ENCODE measurements at places on chromosomes 1 and 21.

GRCh38 chr1:150763018-150763417 lies 2.6 kb downstream of the CTSS start:
- no peak for DNase-seq

DNA sequence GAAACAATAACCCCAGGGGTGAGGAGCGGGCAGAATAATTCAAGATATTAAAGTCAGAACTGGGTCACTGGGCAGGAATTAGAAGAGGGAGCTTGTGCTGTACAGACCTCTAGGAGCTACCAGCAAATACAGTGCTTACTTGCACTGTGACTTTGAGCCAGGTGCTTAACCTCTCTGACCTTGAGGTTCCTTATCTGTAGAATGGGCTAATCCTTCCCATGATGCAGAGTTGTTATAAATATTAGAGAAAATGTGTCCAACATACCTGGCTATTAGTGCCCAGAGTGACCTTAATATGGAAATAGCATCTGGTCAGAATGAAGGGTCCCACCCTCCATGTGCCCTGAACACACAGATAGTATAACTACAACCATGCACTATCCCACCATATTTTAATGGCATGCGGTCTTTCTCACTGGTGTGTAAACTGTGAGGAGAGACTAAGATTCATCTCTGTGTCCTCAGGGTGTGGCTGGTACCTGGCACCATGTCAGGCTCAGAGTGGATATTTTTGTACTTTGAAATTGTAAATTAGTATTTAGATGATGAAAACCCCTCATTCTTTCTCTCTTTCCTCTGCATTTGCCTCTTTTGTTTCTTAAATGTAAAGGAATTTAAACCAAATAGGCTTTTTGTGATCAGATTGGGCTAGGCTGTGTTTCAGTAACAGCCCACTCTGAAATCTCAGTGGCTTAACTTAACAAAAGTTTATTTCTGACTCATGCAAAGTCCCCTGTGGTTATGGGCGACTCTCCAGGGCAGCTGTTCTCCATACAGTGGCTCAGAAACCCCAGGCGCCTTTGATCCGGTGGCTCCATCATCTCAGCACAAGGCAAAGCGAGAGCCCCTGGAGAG lies 60.0 kb upstream of the ROR1 start:
- no peak for DNase-seq

DNA sequence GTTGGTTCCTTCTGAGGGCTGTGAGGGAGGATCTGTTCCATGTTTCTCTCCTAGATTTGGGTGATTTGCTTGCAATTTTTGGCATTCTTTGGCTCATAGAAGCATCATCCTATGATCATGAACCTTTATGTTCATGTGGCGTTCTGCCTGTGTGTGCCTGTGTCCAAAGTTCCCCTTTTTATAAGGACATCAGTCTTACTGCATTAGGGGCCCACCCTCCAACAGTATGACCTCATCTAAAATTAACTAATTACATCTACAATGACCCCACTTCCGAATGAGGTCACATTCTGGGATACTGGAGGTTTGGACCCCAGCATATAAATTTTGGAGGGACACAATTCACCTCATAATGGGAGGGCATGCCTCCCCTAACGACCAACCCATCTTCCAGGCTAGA lies 12.8 kb upstream of the CAMK1G start:
- no peak for DNase-seq

DNA sequence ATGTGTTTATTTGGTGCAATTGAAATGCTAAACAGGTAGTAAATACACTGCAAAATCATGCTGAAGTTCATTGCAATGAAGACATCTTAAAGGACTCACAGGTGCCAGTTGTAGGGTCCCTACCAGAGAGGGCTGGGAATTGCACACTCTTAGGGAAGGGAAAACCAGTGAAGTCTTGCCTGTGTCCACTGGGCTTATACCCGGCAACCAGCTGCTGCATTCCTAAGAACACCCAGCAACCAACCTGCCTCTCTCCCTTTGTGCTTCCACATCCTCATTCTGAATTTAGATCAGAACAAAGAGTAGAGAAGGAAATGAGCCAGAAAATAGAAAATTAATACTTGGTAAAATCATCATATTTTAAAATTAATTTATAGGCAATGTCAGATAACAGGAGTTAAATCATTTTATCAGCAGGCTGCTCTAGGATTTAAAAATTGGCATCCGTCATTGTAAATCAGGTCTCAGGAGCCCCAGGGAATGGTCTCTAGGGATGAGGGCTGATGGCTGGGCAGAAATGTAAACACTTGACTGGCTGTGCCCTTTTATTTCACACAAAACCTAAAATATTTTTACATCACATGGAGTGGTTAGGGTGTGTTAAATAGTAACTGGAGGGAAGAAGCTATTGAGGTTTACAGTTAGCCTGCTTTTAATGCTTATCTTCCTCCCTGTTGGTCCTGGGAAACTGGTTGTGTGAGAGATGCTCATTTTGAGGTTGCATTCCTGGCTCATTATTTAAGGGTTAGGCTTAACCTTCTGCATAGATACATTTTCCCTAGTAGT lies 31.3 kb downstream of the PTGFRN start:
- DNase-seq = no peak

DNA sequence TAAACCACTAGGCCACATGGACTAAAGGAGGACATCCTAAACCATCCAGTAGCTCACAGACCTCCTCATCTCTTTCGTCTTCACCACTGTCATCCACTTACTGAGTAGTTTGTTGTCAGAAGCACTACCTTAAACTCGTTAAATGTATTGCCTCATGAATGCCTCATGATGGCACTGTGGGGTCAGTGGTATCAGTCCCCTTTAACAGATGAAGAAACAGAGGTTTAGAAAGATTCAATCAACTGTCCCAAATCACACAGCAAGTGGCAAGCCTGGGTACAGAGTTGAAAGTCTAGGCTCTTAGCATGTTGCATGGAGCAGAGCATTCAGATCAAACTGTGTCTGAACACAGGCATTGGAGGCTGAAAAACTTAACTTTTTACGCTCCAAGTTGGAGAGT lies 183.6 kb upstream of the KIAA0040 start:
- no peak for DNase-seq

GRCh38 chr1:232648316-232648715 lies 18.4 kb upstream of the SIPA1L2 start:
- no peak for DNase-seq

- DNase-seq = no peak
These were observed 33.5 kb upstream of the CLDN14 start for GRCh38 chr21:36513430-36513829.

DNA sequence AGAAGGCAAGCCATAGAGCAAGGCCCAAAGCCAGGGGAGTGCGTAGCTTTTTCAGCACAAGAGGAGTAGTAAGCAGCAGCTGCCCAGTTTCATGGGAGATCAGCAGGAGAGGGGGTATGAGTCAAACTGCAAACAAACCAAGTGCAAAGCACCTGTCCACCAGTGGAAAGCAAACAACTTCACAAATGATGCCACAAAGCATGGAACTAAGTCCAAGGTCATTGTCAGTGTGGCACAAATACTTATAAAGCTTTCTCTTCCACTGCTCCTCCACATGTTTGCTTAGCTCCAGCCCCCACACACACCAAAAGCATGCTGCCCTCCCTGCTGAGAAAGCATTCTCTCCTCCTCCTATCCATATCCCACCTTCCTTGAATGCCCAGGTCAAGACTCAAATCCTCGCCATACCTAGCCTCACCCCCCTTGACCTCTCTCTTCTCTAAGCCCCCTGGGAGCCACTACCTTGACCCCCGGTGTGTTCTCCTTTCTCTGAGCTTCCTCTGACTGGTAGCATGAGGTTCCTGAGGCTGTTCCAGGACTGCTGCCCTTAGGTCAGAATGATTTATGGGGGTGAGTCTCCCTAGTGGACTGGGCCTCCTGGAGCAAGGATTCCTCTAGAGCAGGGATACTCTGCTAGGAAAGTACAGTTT lies 70.4 kb downstream of the DMAP1 start:
- DNase-seq = no peak

GRCh38 chr1:151255381-151255780 lies 847 bp downstream of the PSMD4 start:
- no peak for DNase-seq

GRCh38 chr1:9300573-9300972 lies 7.9 kb downstream of the SPSB1 start:
- no peak for DNase-seq

DNA sequence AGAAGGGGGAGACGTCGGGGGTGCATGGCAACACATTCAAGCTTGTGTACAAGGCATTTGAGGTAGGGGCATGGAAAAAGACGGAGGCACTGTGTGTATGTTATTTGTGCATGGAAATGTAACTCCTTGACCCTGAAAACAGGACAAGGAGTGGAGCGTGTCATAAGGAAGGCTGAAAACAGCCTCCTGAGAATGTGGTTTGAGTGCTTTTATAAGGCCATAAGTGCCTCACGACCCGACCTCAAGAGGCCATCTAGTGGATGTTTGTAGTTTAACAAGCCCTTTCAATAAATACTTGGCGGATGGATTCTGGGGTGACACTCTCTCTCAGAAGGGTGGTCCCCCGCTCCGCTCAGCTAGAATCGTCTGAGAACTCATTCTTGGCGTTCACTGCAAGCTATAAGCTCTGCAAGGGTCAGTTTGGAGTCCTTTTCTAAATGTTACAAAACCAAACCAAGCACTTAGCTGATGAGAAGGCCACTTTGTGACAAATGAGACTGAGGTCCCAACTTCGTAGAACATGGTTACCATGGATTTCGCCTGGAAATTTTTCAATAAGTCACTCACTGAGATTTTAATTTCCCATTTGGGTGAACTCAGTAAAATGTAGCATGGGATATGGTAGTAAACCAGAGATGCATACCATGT lies 38.8 kb upstream of the CLCA4 start:
- DNase-seq = no peak

DNA sequence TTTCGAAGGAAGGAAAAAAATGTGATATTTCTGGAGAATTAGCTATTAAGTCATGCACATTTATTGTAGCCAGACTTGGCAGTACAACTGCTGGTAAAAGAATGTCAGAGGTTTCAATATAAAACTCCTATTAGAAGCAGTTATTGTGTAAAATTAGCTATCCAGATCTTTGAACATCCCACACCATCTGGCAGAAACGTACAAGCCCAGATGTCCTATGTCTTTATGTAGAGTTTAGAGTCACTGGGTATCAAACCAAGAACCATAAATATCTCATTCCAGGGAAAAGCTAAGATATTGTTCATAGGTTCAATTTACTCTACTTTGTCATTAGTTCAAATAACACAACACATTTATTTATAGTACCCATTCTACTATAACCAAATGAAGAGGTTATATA lies 31.4 kb downstream of the OLFM3 start:
- no peak for DNase-seq

GRCh38 chr21:25420831-25421230 lies 186.4 kb downstream of the MRPL39 start:
- no peak for DNase-seq

DNA sequence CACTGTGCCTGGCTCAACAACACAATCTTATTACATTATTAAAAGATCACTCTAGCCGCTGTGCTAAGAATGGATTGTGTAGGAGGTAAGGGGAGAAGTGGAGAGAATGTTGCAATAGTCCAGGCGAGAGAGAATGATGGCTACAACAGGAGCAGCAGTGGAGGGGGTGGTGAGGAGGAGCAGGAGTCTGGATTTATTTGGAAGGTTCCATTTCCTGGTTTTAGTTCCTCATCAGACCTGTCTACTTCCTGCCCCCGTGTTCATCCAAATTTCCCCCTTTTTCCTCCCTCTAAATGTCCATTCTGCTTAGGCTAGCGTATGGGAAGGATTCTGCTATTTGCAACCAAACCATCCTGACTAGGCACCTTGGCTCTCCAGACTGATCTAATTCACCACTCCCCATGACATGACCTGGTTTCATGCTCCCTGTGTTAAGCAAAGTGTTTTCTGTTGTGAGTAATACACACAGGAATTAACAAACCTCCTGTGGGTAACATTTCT lies 35.1 kb upstream of the EYA3 start:
- no peak for DNase-seq

- DNase-seq = no peak
These were observed 201.4 kb upstream of the BRINP3 start for GRCh38 chr1:190679044-190679443.

DNA sequence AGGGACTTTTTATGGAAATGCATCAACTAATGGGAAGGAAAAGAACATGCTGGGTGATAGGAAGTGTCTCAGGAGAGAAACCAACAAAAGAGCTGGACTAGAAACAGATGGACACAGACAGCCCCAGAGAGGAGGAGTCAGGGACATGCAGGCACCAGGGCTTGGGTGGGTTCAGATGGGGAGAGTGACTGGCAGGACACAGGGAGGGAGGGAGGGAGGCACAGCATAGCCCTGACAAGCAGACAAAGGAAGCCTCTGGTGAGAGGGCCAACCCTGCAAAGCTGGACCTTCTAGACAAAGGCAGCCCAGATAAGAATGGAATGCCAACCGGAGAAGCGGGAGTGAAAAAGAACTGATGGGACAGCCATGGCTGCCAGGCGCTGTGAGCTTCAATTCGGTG lies 568.8 kb downstream of the AJAP1 start:
- DNase-seq = no peak

GRCh38 chr1:21234779-21235178 lies 55.5 kb downstream of the ECE1 start:
- no peak for DNase-seq

DNA sequence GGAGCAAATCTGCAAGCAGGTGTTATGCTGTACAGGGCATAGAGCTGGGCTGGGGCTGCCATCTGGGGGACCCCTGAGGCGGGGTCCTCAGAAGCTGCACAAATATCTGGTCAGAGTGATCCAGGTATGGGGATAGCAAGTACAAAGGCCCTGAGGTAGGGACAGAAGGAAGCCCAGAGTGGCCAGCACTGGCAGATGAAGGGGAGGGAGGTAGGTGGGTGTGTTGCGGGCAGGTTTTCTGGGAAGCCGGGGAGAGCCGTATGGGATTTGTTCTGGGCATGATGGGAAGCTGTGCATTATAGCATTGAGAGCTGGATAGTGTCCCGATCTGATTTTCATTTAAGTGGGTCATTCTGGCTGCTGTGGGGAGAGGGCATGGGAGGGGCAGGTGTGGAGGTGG lies 102.7 kb downstream of the ARHGEF10L start:
- DNase-seq = no peak

DNA sequence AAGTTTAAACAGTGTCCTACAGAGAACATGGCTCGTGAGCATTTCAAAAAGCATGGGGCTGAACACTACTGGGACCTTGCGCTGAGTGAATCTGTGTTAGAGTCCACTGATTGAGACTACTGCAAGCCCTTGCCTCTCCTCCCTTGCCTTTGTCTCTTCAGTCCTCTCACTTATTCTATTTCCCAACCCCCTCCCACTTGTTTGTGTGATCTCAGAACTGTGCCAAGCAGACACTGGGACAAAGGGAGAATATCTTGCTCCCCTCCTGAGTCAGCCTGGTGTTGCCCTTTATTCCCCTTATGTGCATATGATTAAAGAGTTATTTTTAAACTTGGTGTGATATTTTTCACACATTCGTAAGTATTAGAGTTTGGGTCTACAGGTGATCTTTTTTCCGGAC lies 11.1 kb upstream of the RPRD2 start:
- DNase-seq = no peak

DNA sequence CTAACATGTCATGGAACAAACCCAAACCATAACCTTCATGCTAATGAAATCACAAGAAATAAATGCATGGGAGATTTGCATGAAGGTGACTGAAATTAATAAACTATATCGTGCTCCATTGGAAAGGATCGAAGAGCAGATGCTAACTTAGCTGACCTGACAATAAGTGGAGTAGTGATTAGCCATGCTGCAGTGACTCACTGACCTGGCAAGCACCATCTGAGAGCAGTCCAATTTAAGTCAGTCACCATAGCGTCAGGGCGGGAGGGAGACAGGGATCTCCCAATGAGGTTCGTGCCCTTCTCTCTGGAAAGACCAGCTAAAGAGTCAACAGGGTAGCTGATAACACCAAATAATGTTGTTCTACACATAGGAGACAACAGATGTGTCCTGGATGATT lies 21.5 kb downstream of the OLIG2 start:
- no peak for DNase-seq
